ENCODE measurements at places on chromosomes 7 and 10. TPM values are rescaled to one million over a fixed set of nuclear protein-coding genes. Genes with fewer than 3 reads are reported as not detected.

DNA sequence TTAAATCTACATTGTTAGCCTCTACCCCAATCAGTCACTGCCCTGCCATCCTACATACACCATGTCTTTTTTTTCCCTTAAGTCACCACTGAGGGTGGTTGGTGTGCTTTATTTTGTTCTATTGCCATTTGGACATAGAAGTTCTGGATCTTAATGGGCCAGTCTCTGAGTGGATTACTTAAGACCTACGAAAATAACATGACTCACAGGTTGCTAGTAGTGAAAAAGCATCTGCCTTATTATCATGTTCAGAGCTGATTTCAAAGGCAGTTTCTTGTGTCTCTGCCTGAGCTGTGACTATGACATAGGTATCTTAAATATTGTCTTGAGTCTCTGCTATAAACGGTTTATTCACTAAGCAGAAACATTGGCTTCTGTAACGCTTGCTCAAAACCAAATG lies 410.8 kb downstream of the MDFIC start:
- DNase-seq, result no peak

The VWA2 gene
- not detected for total RNA-seq

DNA sequence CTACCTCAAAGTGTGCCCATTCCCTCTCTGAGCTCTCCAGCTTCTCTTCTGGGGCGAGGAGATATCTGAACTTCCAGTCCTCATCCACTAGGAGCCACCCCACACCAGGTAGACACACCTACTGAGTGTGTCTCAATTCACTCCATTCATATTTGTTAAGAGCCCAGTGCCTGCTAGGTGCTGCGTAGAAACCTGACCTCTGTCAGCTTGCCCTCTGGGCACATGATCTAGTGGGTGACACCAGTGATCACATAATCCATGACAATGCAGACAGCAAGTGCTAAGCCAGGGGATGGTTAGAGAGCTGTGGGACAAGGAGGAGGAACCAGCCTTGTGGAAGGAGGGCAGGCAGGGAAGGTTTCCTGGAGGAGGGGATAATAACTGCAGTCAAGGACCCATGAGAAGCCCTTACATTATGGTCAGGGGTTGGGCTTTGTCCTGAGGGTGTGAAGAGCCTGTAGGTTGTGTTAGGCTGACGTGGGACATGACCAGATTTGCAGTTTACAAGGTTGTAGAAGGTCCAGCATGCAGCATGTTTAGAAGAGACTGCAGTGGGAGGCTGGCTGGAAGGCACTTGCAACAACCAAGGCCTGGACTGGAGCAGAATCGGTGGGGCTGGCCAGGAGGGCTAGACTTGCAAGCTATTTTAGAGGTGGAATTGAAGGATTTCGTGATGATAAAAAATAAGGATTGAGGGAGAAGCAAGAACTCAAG lies 81.8 kb downstream of the COL13A1 start:
- DNase-seq, result no peak

GRCh38 chr7:34656041-34656440 lies 2.0 kb upstream of the NPSR1 start:
- no peak for DNase-seq

- DNase-seq, result no peak
Observed at GRCh38 chr10:58177362-58177947, 90.2 kb downstream of the IPMK start.

- DNase-seq, result no peak
Observed at GRCh38 chr7:135537453-135537852, 20.3 kb upstream of the NUP205 start.

GRCh38 chr10:124004663-124005004 lies 88.8 kb downstream of the CHST15 start:
- DNase-seq, result no peak

GRCh38 chr7:47943676-47944474 lies 4.4 kb downstream of the PKD1L1 start:
- DNase-seq, result no peak

The SLC25A40 gene
- 13.5 TPM for total RNA-seq

DNA sequence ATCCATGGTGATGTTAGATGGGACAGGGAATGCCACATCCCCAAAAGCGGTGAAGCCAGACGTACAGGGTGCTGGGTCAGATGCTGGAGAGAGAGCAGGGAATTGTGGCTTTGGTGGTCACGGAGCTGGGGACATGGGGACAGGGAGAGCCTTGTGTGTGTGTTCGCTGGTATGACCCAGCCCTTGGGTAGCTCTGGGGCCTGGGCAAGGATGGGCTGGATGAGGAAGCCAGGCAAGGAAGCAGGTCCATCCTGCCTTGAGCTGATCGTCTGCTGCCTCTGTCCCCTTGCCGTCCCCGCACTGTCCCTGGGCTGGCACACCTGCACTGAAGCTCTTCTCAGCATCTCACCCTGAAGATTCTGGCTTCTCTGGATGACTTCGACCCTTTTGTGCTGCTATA lies 15.4 kb upstream of the CLDN4 start:
- DNase-seq, result no peak

DNA sequence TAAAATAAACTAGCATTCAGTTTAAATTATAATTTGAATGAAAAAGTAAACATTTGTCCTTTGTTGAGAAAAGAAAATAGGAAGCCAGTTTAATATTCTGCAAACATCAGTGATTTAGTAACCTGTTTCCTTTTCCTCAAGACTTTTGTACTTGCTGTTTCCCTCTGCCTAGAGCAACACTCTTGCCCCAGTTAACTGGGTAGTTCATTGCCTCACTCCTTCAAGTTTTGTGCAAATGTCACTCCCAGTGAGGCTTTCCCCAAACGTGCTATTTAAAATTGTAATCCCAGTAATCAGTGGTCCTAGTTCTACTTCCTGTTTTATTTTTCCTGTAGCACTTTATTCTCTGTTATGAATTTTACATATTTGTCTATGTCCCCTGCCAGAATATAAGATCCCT lies 23.8 kb downstream of the DLD start:
- no peak for DNase-seq

GRCh38 chr7:2802101-2802500 lies 42.0 kb downstream of the GNA12 start:
- DNase-seq, result no peak

DNA sequence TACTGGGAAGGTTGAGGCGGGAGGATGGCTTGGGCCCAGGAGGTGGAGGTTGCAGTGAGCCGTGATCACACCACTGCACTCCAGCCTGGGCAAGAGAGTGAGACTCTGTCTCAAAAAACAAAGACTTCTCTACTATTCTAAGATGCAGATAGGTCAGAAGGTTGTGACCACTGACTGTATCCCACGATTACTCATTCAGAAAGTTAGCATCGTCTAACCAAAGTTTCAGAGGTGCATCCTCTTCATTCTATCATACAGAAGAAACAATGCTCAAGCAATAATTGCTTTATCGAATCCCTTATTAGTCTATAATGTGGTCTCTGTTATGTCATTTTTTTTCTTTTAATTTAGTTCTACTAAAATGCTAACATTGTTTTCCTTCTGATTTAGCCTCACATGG lies 348.7 kb upstream of the LRGUK start:
- DNase-seq, result no peak

The GIMAP8 gene
- total RNA-seq, result not detected

- DNase-seq, result no peak
Observed at GRCh38 chr10:105579112-105579511, 938.0 kb downstream of the SORCS3 start.

DNA sequence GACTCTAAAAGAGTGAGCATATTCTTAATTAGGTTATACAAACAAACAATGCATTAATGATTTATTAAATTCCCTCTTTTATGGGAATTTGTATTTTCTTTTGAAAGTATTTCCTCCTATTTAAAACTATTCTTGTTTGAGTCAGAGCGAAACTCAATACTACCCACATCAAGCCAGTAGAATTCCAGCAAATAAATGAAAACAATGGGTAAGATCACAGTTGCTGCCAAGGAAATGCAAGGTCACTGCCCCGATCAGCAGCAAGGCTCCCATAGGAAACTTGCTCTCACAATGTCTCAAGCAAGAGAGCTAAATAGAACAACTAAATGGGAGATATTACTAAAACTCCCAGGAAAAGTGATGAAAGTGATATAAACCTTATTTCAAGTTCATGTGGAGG lies 206.3 kb downstream of the THSD7A start:
- no peak for DNase-seq

DNA sequence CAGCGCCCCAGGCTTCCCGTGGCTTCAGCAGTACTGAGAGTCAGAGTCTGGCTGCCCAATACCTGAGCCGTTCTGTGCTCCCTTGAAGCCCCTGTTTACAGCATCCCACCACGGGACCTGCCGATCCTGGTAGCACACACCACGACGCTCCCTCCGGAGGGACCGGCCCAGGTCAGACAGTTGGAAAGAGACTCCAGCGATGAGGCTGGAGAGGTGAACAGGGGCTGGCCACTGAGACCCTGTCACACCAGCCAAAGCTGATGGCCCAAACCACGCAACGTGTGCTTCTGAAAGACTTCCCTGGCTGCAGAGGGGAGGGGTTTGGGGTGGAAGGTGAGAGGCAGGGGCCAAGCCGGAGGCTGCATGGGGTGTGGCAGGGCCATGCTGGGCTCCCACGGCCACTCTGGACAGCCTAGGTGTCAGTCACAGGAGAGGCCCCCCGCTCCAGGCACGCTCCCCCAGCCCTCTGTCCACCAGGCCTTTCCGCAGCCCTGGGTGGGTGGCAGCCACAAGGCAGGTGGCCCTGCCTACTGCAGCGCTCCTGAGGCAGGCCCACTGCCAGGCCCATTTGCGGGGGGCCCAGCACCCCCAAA lies 140.2 kb upstream of the CHST15 start:
- no peak for DNase-seq

The CTAGE4 gene
- total RNA-seq, result 0.17 TPM

GRCh38 chr7:142409471-142409870 lies 151.6 kb upstream of the PRSS58 start:
- DNase-seq, result no peak

The PDK4 gene
- not detected for total RNA-seq

GRCh38 chr7:112350585-112350984 lies 99.7 kb upstream of the IFRD1 start:
- no peak for DNase-seq

DNA sequence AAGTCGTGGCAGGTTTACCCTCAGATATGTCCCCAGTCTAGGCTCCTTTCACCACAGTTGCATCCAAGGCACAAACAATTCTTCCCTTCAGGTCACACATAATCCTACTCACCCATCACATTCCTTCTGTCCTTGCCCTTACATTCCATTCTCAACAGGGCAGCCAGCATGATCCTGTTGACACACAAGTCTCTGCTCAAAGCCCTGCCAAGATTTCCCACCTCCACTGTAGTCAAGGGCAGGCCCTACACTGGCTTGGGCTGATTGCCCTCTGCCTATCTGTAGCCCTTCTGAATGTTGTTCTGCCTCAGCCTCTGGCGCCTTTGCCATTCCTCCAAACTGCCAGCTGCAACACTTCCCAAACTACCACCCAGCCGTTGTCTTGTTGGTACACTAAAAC lies 187.9 kb upstream of the AKR1E2 start:
- DNase-seq, result no peak

DNA sequence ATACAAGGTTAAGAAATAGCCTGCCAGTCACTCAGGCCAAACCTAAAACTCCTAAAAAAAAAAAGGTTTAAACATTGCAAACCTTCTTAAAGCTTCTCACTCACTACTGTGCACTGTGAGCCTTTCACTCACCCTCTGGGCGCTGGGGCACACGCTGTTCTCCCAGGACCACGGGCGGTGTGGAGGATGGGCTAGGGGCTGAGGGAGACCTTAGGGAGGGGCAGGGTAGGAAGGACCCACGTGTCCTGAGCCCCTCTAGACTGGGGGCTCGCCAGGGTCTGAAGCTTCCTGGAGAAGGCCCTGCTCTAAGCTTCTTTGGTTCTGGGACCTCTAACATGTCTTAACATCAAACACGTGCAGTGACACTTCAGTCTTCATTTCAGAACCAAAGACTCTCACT lies 569.8 kb downstream of the DNAJB6 start:
- DNase-seq, result no peak

DNA sequence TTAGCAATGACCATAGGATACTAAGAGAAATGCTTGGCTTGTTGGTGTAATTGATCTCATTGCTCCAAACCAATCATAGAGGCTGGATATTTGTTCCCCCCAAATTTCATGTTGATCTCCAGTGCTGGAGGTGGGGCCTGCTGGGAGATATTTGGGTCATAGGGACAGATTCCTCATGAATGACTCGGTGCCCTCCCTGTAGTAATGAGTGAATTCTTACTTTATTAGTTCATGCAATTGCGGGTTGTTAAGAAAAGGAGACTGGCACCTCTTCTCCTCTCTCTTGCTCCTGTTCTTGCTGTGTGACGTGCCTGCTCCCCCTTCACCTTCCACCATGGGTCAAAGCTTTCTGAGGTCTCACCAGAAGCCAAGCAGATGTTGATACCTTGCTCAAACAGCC lies 630.1 kb downstream of the CALN1 start:
- DNase-seq, result no peak

GRCh38 chr7:139230023-139230422 lies 1.0 kb upstream of the UBN2 start:
- no peak for DNase-seq

DNA sequence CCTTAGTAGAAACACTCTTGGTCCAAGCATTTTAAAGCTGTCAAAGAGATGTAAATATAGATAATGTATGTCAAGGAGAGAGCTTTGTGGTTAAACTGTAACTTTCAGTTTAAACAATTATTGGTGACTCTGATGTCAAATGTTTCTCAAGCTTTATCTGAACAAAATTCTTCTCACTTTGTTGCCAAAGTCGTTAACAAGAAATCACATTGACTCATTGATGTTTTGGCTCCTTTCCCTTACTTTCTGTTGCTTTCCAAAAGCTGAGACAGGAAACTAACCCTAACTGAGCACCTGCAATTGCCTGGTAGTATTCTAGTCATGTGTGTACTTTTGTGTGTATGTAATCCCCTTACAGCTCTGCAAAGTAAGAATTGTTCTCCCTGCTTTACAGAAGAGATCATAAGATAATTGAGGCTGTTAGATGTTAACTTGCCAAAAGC lies 108.5 kb downstream of the CFTR start:
- DNase-seq, result no peak

The PKD2L1 gene
- total RNA-seq, result 0.44 TPM

GRCh38 chr7:70598976-70599375 lies 533.0 kb upstream of the GALNT17 start:
- no peak for DNase-seq

GRCh38 chr10:78933828-78934531 lies 134.8 kb upstream of the ZMIZ1 start:
- DNase-seq, result no peak

DNA sequence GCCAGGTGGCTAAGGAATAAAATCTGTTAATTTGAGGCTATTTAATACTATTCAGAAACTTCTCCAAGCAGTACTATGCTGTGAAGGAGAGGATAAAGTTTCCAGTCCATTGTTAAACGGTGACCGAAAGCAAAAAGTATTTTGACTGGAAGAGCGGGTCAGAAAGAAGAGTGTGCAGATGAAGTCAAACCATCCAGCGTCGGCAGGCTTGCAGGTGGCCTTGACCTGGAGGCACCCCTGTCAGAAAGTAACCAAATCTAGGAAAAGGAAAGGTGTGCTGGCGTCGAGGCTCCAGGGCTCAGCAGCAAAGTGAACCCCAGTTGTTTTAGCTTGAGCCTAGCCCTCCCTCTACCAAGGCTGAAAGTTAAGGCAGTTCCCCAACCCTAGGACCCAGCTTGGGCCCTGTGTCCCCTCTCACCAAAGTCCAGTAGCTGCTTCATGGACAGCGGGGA lies 544 bp downstream of the PDK4 start:
- no peak for DNase-seq

The ITPRID1 gene
- not detected for total RNA-seq

GRCh38 chr10:57314046-57314445 lies 953.0 kb upstream of the ZWINT start:
- DNase-seq, result no peak

The GPR15LG gene
- not detected for total RNA-seq

GRCh38 chr7:593324-594115 lies 73.9 kb upstream of the PDGFA start:
- no peak for DNase-seq

All from glutamatergic neuron (in vitro differentiated cells).